ENCODE measurements at places on chromosomes 1 and 21.

- DNase-seq = no peak
Measured at GRCh38 chr1:11566042-11566850, 87.3 kb downstream of the DISP3 start.

- DNase-seq = no peak
Measured at GRCh38 chr1:181170194-181170593, 81.7 kb downstream of the IER5 start.

DNA sequence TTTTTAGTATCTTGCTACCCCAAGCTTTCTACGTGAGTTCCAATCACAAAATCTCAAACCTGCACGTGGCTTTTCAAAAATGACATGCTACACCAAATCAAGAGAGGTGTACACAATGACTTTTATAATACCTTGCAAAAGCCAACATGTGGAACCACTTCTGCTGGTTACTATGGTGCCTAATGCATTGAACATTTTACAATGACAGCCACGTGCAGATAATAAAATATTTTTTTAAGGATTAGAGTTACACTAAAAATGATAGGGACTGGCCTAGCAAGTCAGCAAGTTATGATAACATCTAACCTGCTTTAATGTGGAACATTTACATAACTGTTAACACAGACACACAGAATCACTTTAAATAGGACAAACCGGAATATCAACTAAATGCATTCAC lies 30.2 kb downstream of the EYA3 start:
- DNase-seq = no peak

DNA sequence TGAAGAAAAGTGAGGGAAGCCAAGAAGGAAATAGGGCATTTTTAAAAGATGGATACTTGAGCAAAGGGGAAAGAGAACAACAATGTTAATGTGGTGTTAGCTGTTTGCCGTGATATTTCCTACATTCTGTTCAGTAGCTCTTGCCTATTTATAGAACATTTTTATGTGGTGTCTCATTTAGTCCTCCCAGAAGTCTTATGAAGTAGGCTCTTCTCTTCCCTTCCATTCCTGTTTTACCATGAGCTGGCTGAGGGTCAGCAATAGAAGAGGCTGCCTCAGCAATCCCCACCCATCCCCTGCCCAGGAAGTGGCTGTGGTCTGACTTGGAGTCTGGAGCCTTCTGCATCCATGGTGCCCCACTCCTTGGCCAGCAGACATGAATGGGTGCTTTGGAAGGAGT lies 60.1 kb downstream of the KIAA0040 start:
- DNase-seq = no peak

GRCh38 chr1:225427235-225428067 lies at the start of gene LBR:
TSS of gene LBR (minus strand) at chr1:225428038. CDS start at chr1:225424075, 3,963 bp downstream.
- no peak for DNase-seq
